Activated CD4-positive, alpha-beta T cell treated with anti-CD3 and anti-CD28 coated beads for 36 hours (primary cell): ENCODE measurements at places on chromosomes 2 and 18. TPM values are rescaled to one million over a fixed set of nuclear protein-coding genes. Genes with fewer than 3 reads are reported as not detected.

SNRPD1 gene
- 79.9 TPM for total RNA-seq

MC4R gene
- total RNA-seq: not detected

ACYP2 gene
- total RNA-seq: 6.0 TPM

NEU4 gene
- total RNA-seq: 0.76 TPM

MOGAT1 gene
- total RNA-seq: not detected

SERPINB10 gene
- total RNA-seq: not detected

LIMS4 gene
- not detected for total RNA-seq

MATN3 gene
- not detected for total RNA-seq

DNA sequence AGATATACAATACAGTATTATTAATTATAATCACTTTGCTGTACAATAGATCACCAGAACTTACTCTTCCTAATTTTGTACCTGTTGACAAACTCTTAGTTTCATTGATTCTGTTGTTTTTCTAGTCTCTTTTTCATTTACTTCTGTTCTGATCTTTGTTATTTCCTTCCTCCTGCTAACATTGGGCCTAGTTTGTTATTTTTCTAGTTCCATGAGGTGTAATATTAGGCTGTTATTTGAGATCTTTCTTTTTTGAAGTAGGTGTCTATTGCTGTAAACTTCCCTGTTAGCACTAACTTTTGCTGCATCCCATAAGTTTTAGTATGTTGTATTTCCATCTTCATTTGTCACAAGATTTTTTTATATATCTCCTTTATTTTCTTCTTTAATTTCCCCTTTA, 55.1 kb downstream of the LIMS1 start:
- DNase-seq: no peak

DNA sequence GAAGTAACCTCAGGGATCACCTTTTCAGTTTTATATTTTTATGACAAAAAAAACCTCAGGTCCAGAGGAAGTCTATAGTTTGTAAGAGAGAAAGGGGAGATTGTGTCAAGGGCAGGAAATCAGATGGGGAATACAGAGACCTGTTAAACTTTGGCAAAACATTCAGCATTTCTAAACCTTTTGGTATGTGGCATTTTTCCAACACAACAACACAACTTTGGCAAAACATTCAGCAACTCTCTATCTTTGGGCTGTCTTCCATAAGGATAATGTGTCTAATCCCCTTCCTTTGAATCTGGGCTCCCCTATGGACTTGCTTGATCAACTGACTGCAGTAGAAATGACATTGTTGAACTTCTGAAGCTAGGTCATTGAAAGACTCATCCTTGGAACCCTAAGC, 220.6 kb upstream of the CCDC68 start:
- DNase-seq: no peak

DNA sequence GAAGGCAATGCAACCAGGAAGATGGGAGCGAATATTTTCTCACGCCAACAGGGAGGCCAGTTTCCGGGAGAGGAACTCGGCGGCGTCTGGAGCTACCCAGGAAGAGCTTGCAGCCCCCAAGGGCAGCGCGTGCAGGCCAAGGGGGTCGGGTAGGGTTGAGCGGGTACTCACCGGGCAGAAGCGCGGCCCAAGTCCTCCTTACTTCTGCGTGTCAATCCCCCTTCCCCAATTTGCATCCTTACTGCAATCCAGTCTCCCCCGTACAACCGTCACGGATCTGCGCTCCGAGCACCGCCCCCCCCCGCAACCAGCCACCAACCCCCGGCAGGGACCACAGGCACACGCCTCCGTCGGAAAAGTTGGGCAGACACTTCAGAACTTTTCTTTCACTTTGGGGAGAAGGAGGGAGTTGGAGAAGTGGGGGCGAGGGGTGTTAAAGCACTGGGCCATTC, 1.3 kb downstream of the ATP8B1 start:
- peak; percentile 39 for DNase-seq

DNA sequence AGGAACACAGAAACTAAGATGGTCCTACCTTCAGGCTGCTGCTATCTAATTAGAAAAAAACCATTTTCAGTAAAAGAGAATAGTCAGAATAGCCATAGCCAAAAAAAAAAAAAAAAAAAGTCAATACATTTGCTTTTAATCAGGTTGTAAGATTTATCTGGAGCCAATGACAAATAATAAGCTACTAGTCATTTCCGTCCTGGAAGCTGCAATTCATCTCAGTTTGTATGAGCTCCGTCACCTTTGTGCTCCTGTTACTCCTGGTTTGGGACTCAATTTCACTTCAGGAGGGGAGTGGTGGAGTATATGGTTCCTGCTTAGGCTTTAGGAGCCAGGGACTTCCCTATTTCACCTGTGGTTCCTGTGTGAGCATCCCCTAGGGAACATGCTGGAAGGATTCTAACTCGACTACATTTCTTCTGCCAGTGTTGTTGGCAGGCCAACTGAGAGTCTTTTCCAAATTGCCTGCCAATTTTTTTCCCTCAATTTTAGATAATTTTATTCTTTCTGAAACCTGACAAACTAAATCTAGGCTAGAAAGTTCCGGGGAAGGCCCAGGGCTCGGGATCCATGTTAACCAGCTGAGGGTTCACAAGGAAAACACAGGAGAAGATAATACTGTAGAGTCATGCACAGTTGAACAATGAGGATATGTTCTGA, 481.8 kb downstream of the DLGAP1 start:
- DNase-seq: no peak

DNA sequence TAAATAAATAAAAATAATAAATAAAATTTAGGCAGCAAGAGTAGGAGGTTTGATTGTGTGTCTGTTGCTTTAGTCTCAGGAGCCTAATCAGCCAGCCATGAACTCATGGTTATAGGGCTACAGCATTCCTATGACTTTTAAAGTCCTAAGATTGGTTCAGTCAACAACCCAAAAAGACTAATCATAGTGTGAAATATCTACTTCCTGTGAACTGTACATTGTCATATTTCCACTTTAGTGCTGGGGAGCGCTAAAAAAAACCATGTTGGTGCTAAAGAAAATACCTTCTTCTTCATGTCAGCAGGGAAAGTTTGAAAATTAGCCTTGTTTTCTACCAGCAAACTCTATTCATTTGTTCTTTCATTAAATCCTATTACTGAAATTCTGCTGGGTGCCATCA, 521.6 kb downstream of the RNF144A start:
- no peak for DNase-seq

DNA sequence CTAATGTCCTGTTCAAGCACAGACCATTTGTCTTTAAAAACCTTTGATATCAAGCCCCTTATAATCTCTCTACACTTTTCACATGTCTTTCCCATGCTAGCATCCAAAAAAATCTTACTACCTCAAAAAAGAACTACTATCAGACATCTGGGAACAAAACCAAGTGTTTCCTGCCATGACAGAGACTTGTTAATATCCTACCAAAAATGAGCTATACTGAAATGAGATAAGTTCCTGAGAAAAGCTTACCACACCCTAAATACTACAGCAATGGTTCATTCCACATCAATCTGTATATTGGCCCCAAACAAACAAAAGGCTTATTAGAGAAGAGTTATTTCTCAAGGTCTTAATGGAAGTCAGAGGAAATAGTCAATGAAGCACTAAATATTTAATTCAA, 230.1 kb downstream of the DYM start:
- no peak for DNase-seq

DNA sequence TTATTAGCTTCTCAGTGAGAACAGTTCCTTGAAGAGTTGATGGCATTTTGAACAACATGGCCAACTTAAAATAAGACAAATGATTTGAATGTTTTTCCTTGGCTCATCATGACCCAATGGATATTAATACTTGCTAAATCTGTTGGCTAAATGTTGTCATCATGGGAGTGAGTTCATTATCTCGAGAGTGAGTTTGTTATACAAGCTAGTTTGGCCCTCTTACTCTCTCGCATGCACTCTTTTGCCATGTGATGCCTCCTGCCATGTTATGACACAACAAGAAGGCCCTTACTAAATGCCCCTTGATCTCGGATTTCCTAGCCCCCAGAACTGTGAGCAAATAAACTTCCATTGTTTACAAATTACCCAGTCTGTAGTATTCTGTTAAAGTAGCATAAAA, 22.9 kb upstream of the SANBR start:
- no peak for DNase-seq

DNA sequence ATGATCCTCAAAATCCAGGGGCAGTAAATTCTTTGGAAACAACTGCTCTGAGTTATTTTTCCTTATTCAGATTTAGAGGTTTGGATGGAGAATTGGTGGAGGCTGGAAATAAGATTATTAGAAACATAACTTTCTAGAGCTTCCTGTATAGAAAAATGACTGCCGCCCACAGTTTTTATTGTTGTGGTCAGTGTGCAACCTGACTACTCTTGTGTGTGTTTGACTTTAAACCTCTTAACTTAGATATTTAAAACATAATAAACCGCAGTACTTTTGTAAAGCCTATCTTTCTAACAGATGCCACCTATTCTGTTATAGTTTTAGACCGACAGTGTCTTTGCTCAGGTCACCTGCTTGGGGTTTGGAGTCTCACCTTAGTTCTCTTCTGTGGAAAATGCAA, 115.4 kb upstream of the BCL2L11 start:
- no peak for DNase-seq

DNA sequence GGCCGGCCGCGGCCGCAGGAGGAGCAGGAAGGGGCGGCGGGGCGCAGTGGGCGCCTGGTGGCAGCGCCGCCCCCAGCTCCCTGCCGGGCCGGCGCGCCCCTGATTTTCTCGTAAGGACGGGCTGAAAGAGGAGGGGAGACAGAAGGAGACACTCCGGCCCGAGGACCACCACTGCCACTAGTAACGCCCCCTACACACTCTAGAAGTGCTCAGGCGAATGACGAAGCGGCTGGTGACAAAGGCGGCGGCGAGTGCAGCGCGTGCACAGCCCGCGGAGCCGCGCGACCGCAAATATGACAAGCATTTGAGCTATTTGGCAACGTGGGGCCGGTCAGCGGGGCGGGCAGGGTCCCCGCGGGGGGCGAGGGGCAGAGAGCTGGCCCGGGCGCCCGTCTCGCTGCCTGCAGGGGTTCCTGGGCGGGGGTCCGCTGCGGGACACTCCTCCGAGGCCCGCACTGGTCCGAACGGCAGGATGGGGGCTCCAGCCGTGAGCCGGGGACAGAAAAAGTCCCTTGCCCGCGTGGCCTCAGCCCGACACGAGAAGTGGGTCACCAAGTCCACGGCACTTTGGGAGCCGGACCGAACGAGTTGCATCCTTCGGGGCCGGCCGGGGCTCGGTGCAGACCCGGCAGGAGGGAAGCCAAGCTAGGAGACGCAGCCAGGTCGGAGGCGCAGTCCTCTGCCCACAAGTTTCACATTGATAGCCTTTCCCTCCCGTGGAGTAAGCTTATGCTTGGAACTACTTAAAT, 524 bp upstream of the SERTAD2 start:
- peak; percentile 78 for DNase-seq

- DNase-seq: no peak
These were observed 74.6 kb downstream of the MEP1B start for GRCh38 chr18:32264401-32264800.

GRCh38 chr2:167582619-167583018, 664.8 kb downstream of the STK39 start:
- no peak for DNase-seq

DNA sequence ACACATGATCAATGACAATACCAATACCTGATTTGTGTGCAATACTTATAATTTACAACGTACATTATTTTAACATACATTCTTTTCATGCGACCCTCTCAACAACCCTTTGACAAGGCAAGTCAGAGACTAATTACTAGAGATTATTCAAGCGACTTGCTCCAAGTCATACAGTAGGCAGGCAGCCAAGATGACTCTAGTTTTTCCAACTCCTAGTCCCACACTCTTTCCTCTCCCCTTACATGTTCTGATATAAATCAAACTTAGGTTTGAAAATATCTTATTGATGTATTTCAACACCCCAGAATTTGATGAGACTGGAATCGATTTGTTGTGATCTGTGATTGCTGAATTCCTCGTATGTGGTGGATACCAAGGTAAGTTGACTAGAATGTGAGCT, 8.0 kb upstream of the CYP27C1 start:
- no peak for DNase-seq

GRCh38 chr2:165901620-165902298, 51.8 kb downstream of the TTC21B start:
- no peak for DNase-seq

- peak; percentile 4 for DNase-seq
These were observed 25.3 kb downstream of the SMAD7 start for GRCh38 chr18:48925491-48925780.

GRCh38 chr2:29115797-29116781, 874 bp downstream of the CLIP4 start:
- DNase-seq: peak; percentile 88

DNA sequence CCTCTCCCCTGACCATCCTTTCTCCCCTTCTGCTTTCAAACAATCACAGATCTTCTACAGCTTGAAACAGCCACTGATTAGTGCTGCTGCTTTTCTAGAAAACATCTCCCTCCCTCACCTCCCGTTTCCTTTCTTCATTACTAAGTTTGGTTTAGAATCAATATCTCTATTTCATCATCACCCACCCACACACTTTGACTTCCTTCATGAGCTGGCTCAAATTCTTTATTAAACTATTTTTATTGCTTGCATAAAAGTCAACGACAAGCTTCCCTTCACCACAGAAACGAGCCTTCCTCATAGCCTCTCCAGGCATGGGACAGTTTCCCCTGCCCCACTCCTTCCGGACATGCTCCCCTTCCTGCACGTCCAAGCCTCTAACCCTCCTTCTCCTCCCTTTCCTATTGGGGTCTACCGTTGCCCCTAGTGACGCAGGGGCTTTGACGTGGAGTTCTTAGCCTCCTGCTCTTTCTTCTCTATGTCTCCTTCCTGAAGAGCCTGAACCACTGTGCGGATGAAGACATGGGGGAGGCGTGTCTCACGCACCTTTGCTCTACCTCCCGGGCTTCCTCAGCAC, 172.0 kb downstream of the AFF3 start:
- DNase-seq: no peak

- no peak for DNase-seq
These were observed 11.7 kb downstream of the WDR7 start for GRCh38 chr18:56662902-56663301.

DNA sequence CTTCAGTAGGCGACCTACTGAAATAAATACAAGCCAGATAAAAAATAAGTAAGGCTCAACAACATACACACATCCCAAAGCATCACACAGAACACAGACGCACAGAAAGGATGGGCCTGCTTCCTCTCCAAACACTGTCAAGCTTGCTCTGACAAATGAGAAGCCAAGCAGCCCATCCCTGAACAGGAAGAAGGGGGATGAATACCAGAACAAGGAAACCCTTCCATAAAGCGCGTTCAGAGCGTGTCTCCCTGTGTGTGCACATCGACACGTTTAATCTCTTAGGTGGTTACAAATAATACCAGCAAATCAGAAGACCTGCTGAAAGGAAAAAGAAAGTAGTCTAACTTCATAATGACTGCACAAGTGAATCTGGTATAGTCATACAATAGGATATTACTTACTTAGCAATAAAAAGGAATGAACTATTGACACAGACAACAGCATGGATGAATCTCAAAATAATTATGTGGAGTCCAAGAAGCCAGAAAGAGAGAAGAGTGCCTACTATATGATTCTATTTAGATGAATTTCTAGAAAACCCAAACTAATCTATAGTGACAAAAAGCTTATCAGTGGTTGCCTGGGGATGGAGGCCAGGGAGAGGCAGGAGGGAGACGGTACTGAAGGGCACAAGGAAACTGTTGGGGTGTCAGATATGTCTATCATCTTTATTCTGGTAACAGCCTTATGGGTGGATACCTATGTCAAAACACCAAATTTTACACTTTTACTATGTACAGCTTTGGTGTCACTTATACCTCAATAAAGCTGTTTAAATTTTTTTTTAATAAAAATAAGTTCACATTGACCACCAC, 26.8 kb downstream of the MBOAT2 start:
- DNase-seq: no peak

GRCh38 chr2:3039188-3040065, 338.2 kb downstream of the EIPR1 start:
- no peak for DNase-seq

GRCh38 chr2:205688417-205689200, 6.3 kb downstream of the NRP2 start:
- no peak for DNase-seq
